ENCODE measurements at places on chromosomes 2 and 18. TPM values are rescaled to one million over a fixed set of nuclear protein-coding genes. Genes with fewer than 3 reads are reported as not detected.

RNF125 gene
- total RNA-seq, result 19.3 TPM

CCDC148 gene
- 4.4 TPM for total RNA-seq

UBXN4 gene
- 90.9 TPM for total RNA-seq

DNA sequence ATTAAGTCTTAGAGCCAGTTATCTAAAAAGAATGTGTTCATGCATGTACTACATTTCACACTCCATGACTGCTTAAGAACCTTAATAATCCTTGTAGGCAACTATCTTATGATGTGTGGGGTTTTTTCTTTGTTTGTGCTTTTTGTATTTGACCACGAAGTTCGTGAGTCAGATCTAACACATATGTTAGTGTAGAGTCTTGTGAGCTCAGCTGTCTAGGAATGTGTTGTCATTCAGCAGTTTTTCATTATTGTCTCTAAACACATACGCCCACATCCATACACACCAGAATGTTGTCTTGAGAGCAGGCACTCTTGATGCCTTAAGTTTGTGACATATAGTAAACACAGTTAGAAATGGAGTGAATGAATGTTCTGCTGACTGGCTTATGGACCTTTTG lies 38.4 kb downstream of the CAB39 start:
- H3K4me1 ChIP-seq, result no peaks in the 10 kb centered on the region
- no peaks in the 10 kb centered on the region for H3K27me3 ChIP-seq
- DNase-seq, result no peak
- H3K4me3 ChIP-seq, result peak overlapping the region; percentile 34

- no peaks in the 10 kb centered on the region for H3K36me3 ChIP-seq
- H3K4me3 ChIP-seq, result no peak overlapping the region
- DNase-seq, result no peak
- no peak overlapping the region for H3K27ac ChIP-seq
These were observed 33.7 kb downstream of the MRPL33 start for GRCh38 chr2:27805180-27805579.

GRCh38 chr2:191677646-191678436 lies at the start of gene NABP1:
TSS of gene NABP1 (plus strand) at chr2:191678136. CDS start at chr2:191678615, 479 bp downstream.
- H3K27ac ChIP-seq, result peak within 1 kb of the TSS; percentile 86
- no peaks in the 10 kb centered on the region for H3K4me1 ChIP-seq
- H3K4me3 ChIP-seq, result peak within 1 kb of the TSS; percentile 95
- peaks cover under 1% of the 10 kb centered on the region for H3K36me3 ChIP-seq
- peak; percentile 98 for DNase-seq

DNA sequence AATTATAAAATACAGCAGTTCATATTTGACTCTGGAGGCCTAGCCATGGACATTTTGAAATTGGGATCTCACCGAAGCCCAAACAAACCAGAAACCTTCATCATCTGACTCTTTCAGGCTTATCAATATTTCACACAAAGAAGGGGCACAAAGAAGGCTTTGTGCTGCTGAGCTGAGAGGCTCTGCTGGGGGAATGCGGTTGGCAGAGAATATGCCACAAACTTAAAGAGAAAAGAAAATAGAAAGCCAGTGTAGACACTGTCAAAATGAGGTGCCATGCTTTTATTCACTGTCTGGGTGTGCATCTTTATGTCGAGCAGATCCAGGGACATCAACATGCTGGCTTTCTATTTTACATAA lies 162.6 kb downstream of the QPCT start:
- peak overlapping the region; percentile 83 for H3K27ac ChIP-seq
- no peaks in the 10 kb centered on the region for H3K27me3 ChIP-seq

All from endodermal cell (in vitro differentiated cells).